ENCODE measurements at places on chromosomes 5 and 9.

DNA sequence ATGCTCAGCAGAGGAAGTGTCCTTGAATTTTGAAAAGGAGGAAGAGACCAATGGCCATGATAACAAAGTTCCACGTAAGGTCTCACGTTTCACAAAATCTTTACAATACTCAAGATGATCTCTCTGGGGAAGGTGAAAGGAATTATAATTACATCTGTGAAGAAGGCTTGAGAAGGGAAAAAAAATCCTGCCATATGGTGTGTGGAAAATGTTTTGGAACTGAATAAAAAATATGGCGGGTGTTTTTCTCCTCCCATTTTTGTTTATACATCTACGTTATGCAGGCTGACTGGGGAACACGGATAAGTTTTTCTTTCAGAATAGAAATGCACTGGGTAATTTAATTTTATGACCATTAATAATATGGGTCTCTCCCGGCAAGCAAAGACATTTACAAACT is 425.6 kb upstream of the BRINP1 start:
- no peak for DNase-seq

- DNase-seq: no peak
Observed at GRCh38 chr5:151315998-151316597, 12.5 kb upstream of the SLC36A3 start.

DNA sequence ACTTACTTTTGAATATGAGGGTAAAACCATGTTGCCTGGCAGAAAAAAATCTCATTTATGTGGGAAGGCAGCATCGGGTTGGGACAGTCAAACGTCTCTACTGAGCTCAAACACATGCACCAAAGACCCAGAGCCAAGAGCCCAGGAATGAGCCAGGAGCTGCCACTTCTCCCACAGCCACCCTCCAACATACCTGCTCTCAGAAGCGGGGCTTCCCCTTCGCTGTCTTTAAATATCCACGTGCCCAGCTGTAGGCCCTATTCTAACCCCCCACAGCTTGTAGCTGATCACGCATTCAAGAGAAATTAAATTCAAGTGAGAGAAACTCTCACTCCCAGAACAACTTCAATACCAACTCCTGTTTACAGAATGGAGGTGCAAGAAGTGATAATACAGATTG is 42.6 kb upstream of the MAP3K1 start:
- no peak for DNase-seq

- DNase-seq: no peak
Observed at GRCh38 chr9:6078382-6079105, 63.1 kb upstream of the RANBP6 start.

GRCh38 chr5:111863801-111864200 is 106.8 kb upstream of the NREP start:
- DNase-seq: no peak

DNA sequence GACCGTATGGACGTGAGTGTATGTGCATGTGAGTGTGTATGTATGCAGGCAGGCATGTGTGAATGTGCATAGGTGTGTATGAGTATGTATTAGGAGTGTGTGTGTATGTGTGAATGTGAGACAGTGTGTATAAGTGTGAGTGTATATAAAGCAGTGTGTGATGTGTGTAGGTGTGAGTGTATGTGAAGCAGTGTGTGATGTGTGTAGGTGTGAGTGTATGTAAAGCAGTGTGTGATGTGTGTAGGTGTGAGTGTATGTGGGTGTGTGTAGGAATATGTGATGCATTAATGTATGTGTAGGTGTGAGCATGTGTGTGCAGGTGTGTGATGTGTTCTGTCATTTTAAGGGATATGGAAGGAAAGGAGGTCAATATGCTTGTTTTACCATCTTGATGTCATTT is 215.5 kb downstream of the GADD45G start:
- no peak for DNase-seq

- DNase-seq: no peak
Observed at GRCh38 chr5:140631831-140632365, 1.1 kb downstream of the CD14 start.

DNA sequence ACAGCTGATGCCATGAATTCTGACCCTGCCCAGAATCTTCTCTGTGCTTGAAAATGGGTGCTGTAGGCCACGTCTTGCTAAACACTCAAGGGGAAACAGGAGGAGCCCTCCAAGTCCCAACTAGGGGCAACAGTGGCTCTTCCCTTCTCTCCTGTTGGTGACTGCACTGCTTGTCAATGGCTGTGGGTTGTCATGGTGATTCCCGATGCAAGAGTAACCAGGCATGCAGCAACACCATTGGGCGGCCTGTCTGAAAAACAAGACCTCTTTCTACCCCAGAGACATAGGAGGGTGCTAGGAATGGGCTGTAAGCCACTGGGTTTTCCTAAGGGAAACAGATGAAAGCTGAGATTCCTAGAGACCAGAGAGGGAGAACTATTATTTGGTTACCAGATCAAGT is 201.7 kb upstream of the PANK3 start:
- no peak for DNase-seq

- no peak for DNase-seq
Observed at GRCh38 chr5:73303148-73304079, 130.4 kb downstream of the TMEM174 start.

DNA sequence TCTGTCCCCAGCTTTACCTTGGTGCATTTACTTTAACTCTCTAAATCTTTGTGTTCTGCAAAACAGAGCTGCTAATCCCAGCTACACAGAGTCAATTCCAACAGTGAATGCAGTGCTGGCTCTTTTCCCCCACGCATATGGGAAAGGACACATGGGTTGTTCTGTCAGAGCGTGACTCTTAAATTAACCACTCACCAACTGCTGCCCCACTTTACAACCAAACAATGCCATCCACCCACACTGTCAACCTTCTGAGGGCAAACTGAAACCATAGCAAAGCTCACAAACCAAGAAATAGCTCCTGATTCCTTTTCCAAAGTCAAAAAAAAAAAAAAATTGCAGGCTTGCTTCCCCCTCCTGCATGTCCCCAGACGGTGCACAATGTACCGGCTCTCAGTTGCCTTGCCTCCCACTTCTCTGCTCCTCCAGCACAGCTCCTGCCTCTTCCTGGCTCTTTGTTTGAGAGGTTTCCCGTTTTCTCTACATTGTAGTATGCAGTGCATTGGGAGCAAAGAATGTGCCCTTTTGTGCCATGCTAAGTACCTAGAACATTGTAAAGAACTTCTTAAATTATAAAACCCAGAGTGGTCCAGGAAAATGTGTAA is 151.5 kb upstream of the DAPK1 start:
- DNase-seq: no peak

GRCh38 chr5:1182360-1182632 is 19.1 kb upstream of the SLC6A19 start:
- DNase-seq: no peak

GRCh38 chr9:76787677-76788076 is 23.4 kb downstream of the PCA3 start:
- DNase-seq: no peak

DNA sequence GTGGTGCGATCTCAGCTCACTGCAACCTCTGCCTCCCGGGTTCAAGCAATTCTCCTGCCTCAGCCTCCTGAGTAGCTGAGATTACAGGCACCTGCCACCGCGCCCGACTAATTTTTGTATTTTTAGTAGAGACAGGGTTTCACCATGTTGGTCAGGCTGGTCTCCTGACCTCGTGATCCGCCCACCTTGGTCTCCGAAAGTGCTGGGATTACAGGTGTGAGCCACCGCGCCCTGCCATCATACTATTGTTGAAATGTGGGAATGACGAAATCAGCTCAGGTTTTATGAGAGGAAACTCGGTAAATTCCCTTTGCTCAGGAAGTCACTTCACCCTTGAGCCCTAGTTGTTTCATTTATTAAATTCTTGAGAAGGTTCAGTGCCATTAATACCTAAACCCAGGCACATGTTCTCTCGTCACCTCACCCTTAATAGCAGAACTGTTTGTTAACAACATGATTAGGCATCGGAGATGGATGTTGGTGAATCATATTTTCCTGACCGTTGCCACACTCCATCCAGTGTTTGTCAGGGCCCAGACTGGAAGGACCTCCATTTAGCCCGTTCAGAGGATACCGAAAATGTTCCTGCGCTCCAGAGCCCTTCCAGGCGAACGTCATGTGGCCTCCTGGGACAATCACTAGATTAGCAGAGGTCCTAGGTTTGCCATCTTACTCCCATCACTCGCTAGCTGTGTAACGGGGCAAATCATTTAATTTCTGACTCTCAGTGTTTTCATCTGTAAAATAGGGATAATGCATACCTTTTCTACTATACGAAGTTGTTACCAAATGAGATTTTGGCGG is 20.0 kb upstream of the CREBRF start:
- DNase-seq: no peak

DNA sequence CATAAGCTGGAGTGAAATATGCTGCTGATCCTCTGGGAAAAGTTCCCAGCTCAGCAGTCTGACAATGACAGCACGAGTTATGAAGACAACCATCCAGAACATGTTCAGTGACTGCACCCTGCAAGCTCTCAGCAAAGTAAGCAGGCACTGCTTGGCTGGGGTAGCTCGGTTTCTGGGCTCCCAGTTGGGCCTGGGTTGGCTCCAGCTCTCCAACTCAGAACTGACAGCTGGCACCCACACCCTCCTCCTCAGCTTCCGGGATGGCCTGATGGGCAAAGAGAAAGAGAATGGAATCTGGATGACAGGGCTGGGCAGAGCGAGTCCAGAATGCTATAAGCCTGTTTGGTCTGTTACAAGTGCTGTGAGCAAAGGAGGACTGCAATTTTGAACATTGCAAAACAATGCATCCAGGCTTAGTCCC is 185.0 kb downstream of the CSNK1G3 start:
- no peak for DNase-seq

DNA sequence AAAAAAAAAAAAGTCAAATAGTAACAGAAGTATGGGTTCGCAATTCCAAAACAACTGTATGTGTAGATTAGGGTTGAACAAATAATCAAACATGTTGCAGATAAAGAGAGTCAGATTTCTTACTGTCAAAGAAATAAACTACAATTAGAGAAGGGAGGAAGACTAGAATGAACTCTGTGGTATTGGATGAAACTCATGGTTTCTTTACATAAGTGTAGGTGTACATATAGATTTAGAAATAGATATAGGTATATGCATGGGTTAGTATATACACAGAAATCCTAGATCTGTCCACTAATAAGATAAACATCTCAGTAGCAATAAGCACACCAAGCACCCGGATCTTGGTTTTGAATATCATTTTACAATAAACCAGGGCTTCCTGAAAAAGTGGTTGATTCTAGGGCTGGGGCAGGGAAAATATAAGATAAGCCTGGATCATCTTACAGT is 21.3 kb downstream of the DTWD2 start:
- no peak for DNase-seq

- no peak for DNase-seq
Observed at GRCh38 chr9:110526426-110526825, 53.1 kb downstream of the SVEP1 start.

DNA sequence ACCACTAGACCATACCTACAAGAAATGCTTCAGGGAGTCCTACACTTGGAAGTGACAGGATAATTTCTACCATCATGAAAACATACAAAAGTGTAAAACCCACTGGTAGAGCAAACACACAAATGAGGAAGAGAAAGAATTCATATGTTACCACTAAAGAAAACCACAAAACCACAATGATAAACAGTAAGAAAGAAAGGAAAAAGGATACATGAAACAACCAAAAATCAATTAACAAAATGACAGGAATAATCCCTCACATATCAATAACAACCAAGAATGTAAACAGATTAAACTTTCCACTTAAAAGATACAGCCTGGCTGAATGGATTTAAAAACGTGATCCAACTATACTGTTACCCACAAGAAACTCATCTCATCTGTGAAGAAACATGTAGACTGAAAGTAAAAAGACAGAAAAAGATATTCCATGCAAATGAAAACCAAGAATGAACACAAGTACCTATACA is 83.4 kb downstream of the LPAR1 start:
- DNase-seq: no peak

DNA sequence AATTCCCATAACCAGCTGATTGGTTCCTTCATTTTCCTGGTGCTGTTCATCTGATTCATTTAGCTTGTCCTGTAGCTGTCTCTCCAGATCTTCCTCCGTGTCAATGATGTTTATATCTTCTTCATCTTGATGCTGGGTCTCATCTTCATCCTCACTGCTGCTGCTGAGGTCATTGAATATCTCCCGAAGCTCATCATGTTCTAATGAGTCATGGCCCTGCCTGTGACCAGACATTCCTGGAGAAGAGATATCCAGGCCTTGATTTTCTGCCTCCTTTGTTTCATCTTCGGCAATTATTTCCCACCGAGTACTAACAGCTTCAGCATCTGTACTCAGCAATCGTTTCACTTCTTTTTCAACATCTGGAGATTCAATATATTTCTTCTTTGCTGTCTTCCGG is 1.4 kb downstream of the TAF7 start:
- DNase-seq: no peak

DNA sequence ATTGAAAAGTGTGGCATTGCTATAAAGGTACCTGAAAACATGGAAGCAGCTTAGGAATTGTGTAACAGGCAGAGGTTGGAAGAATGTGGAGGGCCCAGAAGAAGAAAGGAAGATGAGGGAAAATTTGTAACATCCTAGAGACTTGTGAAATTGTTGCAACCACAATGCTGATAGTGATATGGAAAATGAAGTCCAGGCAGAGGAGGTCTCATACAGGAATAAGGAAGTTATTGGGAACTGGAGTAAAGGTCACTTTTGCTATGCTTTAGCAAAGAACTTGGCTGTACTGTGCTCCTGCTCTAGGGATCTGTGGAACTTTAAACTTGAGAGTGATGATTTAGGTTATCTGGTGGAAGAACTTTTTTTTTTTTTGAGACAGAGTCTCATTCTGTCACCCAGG is 43.5 kb downstream of the PTPDC1 start:
- no peak for DNase-seq

GRCh38 chr5:172425402-172425801 is 28.9 kb downstream of the SH3PXD2B start:
- DNase-seq: no peak

All from cortex of kidney (tissue), 1 donor.